ENCODE measurements at places on chromosomes 12 and 14.

DNA sequence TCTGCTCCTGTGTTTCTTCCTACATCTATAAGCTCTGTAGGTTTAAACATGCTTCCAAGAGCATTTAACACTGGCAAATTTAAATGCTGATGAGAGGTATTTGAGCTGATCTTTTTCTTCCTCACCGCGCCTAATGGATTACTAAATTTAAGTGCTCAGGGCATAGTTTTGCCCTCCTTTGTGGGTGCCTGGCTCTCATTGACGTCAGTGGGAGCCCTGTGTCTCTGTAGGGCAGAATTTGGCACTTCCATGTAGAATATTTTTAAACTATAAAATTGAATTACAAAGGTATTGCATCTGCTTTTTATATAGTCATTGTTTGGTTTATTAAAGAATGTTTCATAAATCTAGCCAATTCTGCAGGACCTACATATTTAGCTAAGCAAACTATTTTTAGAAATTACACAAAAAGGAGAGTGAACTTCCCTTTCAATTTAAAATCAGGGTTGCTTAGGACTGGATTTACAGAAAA is 444.8 kb downstream of the AEBP2 start:
- DNase-seq, result no peak

DNA sequence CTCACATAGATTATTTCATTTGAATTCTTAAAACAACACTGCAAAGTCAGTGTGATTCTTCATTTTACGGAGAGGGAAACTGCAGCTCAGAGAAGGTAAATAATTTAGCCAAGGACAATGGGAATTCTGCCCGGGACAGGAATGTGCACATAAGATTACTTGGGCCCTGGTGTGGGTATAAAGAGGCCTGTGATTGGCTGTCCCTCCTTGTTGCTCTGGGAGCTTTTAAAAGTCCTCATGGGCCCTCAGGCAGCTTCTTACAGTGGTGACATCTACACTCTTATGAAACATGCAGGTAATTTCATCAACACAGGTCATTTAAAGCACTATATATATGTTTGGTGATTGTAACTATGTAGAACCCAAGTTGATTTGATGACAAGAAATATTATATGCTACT is 100.3 kb downstream of the ESR2 start:
- no peak for DNase-seq

DNA sequence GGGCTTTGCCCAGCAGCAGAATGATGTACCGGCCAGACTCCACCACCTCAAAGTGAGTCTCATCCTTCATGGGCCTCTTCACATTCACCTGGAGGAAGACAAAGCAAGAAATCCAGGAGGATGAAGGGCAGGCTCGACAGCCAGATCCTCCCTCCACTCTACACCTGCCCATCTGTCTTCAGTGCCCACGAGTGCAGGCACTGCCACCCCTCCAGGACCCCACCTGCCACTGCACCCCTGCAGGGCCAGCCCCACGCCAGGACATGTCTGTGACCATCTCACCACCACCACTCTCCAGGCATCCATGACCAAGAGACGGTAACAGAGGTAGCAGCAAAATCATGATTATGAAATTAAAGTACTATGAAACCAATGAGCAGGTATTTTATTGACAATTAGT is 84.3 kb upstream of the ANO2 start:
- DNase-seq, result no peak

GRCh38 chr14:95291859-95292542 is 27.7 kb downstream of the CLMN start:
- DNase-seq, result peak; percentile 75

DNA sequence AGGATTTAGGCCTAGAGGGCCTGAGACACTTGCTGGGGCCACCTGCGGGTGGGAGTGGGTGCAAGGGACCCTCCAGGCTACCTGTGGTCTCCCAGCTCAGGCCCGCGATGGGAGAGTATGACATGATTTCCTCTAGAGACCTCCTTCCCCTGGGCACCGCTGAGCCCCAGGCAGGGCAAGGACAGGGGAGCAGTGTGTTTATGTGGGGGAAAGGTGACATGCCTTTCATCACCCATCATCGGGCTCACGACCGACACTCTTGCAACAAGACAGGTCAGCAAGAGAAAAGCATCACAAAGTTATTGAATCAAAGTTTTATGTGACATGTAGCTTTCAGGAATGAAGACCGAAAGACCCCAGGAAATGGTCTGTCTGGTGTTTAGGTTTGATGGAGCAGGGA is 19.9 kb downstream of the SH2B3 start:
- DNase-seq, result no peak

DNA sequence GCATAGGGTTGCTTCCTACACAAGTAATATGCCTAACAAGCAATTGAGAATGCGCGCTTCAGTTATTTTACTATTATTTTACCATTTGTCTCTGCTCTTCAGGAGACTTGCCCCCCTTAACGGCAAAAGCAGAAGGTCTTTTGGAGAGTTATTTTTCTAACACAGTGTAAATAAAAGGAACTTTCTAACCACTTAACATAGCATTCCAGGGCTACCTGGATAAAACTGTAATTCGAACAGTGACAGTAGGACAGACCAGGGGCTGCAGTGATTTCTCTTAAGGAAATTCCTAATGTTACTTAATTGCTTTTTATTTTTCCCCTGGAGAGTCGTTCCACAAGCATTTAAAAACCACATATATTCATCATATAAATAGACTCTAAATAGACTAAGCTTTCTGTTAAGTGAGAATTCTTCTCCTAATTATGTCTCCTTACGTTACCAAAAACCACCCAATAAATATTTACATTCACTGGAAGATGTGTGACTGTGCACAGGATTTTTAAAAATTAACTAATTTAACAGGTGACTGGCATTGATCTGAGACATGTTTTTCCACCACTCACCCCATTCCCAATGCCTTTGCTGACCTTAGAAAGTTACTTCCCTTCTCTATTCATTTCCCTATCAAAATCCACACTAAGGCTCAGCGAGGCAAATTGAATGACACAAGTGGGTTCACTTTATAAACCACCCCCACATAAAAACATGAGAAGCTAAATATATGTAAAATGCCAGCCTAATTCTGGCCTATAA is 72.4 kb downstream of the RNF34 start:
- no peak for DNase-seq

DNA sequence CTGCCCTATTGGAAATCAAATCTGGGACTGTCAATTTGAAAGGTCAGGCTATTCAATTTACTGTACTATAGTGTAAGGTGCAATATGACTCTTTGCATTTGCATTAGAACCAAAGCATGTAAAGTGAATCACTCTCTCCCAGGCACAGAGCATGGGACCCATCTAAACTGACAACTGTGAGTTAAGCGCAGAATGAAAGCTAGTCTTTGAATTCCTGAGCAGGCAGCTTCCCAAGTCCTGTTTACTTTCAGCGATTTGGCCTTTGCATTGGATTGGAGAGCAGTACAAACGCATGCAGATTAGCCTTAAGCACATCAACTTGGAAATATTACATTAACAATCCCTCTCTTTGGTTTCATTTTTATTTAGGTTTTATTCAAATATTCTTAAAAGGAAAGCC is 74.6 kb downstream of the RERG start:
- no peak for DNase-seq

GRCh38 chr12:47080725-47081502 is 1.2 kb upstream of the AMIGO2 start:
- DNase-seq, result peak; percentile 70

GRCh38 chr12:116144384-116144783 is 133.1 kb downstream of the MED13L start:
- no peak for DNase-seq

DNA sequence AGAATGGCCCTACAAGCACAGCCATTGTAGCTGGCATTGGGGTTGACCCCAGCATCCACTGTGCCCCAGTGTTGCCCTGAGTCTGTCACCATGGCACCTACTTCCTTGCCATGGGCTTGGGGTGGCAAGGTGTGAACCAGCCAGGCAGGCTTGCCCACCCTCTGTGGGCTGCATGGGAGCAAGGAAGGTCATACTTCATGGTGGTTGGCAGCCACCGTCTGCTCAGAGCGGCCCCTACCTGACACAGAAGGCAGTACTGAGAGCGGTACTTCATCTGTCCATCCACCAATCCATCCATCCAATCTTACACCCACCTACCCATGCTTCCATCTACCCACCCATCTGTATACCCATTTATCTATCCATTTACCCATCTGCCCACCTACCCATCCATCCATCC is 160.1 kb downstream of the KIF26A start:
- DNase-seq, result no peak

GRCh38 chr14:35385042-35385839 is 19.3 kb downstream of the NFKBIA start:
- no peak for DNase-seq

GRCh38 chr12:12018454-12018853 is 52.3 kb upstream of the BCL2L14 start:
- no peak for DNase-seq

DNA sequence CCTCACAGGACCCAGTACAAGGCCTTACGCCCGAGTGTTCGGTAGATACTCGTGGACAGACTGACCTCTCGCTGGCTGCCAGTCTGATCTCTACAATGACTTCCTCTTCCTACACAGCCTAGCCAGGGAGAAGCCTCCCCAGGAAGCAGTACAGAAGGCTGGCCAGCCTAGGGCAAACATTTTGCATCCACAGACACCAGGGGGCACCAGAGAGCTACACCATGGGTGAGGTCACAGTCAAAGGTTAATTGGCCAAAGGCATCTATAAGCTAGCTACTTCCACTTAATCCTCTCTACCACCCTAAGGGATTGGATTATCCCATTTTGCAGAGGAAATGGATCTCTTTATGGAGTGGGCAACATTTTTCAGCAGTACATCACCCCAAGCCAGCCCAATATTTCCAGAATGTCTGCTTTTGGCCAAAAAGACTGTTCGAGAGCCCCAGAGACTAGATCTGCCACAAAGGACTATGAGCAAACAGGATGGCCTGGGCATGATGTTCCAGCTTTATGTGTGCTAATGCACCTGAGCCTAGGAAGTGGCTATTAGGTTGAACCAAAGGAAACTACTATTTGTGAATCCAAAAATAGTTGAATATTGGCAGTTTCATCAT is 14.6 kb upstream of the PNMA1 start:
- DNase-seq, result peak; percentile 83

DNA sequence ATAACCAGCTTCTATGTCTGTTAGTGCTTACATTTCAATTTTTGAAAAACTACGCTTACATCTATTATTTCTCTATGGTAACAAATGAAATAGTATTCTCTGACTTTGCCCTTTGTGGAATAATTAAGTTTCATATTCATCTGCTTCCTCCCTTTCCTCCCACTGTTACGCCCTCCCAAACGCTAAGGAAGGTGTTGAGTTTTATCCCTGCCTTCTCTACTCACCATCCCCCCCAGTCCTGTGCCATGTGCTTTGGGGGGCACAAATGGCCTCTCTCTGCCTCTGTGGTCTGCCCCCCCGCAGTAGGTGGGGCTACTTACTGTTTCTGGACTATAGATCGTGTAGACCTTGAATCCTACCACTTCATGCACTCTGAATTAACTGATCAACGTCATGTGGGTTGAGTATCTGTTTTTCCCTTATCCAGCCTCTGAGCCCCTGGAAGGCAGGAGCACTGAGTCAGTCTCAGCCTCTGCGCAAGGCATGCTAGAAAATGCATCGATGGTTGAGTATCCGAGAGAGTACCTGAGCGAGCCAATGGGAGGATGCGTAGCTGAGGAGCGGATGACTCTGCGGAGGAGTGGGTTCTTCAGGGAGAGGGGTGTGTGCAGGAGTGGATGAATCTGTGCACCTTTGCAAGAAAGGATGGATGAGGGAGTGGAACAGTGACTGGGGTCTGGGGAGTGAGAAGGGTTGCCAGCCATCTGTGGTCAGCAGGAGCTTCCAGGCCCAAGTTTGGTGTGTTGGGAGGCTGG is 114.5 kb upstream of the RTL1 start:
- no peak for DNase-seq

GRCh38 chr12:100935929-100936328 is 141.4 kb downstream of the ANO4 start:
- DNase-seq, result no peak

Data from erythroblast (primary cell).